ENCODE measurements at places on chromosomes 7 and 10.

DNA sequence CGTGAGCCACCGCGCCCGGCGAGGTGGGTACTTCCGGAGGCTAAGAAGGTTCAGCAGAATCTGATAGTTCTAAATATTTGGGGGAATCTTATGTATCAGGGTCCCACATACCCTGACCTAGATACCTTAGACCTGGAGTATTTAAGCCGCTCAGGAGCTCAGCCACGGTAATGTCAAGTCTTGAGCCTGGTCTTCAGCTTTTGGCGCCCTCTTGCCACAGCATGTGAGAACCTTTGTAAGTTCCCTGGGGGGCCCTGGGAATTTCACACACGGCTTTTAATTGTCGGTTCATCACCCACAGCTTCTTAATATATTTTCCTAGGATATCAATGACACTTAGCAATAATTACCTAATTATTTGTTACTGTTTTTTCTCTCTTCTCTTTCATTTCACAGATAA is 324.3 kb upstream of the GALNT17 start:
- no peak for DNase-seq

DNA sequence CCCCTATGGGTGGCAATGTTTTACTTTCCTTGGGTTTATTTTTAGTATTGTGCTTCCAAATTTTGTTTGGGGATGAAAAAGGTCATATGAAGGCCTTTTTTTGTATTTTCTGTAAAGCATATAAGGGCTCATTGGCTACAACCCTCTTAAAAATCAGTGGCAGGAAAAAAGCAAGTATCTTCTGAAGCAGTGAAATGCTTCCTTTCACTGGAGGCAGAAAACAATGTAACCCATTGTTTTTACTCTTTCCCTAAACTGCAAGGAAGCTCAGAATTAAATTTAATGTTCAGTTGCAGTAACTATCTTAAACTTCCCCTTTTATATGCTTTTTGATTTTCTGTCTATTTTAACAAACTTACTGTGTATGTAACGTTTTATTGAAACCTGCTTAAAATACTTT is 148.7 kb upstream of the LYZL1 start:
- DNase-seq: no peak

- no peak for DNase-seq
Measured at GRCh38 chr7:14389595-14389994, 400.1 kb upstream of the ETV1 start.

DNA sequence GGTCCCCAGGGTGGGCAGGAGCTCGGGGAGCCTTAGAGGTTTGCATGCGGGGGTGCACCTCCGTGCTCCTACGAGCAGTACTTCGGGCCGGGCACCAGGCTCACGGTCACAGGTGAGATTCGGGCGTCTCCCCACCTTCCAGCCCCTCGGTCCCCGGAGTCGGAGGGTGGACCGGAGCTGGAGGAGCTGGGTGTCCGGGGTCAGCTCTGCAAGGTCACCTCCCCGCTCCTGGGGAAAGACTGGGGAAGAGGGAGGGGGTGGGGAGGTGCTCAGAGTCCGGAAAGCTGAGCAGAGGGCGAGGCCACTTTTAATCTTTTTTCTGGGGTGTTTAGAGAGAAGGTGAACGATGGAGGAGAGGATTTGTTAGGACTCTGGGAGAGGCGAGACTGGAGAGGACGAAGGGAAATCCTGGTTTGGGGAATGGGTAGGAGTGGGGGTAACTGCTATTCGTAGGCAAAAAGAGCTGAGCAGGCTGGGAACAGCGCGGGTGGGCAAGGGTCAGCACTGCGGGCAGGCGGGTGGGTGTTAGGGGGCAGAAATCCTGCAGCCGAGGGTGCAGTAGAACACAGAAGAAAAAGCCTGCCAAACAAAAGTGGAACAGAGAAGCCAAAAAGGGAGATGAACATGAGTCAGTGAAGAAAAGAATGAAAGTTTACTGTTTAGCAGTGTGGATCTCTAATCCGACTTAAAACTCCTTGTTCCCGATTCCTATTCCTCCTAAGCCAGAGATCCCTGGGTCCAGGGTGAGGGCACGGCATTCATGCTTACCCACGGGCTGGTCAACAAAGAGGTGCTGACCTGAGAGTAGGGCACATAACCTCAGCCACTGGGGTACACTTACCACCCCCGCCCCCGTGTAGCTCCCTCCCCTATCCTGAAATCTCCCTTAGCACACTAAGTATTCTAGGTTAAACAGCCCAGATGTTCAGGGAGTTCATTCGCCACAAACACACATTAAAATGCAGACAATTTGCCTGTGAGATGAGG is 26.9 kb downstream of the PRSS2 start:
- DNase-seq: no peak

GRCh38 chr7:52857367-52857766 is 178.1 kb upstream of the POM121L12 start:
- DNase-seq: no peak

- no peak for DNase-seq
Measured at GRCh38 chr7:27602766-27603165, 59.9 kb downstream of the HIBADH start.

DNA sequence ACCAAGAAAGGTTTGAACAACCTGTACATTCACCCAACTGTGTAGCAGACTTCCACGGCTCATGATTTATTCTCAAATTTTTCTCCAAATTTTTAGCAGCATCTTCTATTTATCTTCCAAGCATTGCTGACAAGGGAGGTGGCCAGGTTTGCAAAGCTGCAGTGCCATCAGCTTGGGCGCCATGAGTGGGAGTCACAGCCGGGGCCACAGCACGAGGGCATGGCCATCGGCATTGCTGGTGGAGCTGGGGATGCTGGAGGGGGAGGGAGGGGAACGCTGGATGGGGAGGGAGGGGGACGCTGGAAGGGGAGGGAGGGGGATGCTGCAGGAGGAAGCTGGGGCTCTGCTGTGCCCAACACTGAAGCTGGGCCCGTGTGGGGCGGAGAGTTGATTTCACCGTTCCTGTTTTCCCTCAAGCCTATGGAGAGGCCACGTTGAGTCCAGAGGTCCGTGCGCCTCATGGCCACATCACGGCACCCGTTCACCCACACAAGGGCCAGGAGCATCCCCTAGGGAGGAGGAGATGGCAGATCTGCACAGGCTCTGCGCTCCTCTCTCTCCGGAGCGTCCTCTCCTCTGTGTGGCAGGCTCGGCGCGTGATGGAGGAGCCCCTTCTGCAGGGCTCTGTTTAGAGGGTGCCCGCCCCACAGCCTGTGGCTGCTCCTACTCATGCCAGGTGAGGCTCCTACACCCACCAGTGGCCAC is 520.2 kb downstream of the DNAJB6 start:
- no peak for DNase-seq

DNA sequence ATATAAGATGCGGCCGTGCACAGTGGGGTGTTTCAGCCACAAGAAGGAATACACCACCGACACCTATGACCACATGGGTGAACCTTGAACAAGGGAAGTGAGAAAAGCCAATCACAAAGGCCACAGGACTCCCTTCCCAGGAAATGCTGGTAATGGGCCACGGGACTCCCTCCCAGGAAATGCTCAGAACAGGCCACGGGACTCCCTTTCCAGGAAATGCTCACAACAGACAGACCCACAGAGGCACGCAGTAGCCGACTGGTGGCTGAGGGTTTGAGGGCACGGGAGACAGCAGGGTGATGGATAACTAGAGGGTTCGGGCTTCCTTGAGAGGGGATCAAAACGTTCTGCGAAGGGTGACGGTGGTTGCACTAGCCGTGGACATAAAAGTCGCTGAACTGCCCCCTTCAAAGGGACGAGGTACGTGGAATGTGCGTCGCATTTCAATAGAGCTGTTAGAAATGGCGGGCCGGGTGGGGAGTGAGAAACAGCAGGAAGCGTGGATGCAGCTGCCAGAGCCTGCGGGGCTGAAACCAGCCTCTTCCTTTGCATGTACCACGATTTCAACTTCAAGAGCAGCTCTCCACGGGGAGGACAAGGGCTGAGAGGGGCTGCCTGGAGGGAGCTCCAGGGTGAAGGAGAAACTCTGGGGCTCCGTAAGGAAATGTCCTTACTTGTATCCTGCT is 274.0 kb downstream of the ELFN1 start:
- no peak for DNase-seq

Measured in T-helper 22 cell (primary cell).